ENCODE measurements at places on chromosomes 16 and 17.

DNA sequence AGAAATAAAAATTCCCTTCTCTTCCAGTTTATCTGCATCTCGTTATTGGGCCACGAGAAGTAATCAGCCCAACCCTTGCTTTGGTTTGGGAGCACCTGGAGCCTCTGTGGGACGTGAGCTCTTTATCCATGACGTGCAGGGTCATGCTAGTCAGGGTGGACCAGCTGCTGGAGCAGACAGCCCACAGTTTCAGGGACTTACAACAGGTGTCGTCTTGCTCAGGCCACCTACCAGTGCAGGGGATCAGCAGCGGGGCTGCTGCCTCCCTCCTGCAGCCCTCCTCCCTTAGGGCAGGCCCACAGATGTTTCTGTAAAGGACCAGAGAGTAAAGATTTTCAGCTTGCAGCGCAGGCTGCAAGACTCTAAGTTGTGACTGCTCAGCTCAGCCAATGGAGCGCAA is 16.9 kb downstream of the ADAD2 start:
- DNase-seq: no peak

DNA sequence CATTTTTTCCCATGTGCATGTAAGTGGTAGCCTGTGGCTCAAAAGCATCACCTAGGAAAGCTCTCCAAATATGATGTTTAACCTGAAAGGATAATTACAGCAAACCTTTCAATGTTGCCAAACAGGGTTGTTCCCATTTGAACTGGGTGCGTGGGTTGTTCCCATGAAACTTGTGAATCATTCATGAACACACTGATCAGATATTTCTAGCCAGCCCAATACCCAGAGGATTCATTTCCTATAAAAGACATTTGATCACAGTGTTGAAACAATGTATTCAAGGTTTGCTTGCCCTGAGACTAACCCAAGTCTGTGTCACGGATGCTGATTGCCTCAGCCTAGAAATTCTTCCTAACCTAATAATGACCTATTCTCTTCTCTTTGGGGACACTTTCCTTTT is 12.9 kb downstream of the KRT39 start:
- no peak for DNase-seq

DNA sequence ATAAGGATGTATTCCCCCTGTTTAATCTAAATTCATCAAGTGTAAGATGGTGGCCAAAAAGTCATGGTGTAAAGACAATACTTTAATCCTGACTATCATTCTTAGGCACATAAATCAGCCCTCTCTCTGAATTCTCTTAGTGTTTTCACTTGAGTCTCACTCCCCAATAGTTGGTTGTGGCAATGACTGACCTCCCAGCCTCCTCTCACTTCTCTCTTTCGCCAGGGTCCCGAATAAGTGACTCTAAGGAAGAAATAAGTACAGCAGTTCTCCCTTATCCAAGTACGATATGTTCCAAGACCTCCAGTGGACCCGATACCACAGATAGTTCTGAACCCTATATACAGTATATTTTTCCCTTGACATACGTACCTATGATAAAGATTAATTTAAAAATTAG is 335.3 kb downstream of the MAF start:
- DNase-seq: no peak

DNA sequence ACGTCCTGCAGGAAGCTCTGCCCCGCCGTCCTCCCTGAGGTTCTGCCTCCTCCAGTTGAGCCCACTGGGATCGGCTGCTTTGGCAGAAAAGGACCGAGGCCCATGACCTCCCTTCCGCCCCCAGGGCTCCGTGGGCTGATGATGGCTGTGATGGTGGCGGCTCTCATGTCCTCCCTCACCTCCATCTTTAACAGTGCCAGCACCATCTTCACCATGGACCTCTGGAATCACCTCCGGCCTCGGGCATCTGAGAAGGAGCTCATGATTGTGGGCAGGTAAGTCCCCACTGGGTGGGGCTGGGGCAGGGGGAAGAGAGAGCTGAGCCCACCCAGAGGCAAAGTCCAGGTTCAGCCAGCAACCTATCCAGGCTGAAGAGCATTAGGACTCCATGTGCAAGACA is 61.1 kb downstream of the SLC5A11 start:
- no peak for DNase-seq

DNA sequence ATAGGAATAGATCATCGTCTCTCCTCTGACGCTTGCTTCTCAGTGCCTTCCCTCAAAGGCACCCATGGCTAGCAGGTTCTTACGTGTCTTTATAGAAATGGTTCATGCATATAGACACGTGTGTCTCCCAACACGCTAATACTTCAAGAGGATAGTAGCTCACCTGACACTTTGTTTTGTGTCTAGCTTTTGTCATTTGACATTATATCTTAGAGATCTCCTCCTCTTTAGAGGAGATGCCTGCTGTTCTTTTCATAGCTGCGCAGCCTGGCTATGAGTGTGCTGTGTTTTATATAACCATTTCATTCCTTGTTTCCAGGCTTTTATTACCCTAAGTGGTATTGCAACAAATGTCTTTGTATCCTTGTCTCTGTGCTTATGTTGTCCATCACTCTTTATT is 411.7 kb downstream of the CPPED1 start:
- DNase-seq: no peak

- no peak for DNase-seq
These were observed 17.7 kb downstream of the IRX6 start for GRCh38 chr16:55341681-55342080.

- no peak for DNase-seq
These were observed 44.0 kb downstream of the NLK start for GRCh38 chr17:28086519-28086918.

DNA sequence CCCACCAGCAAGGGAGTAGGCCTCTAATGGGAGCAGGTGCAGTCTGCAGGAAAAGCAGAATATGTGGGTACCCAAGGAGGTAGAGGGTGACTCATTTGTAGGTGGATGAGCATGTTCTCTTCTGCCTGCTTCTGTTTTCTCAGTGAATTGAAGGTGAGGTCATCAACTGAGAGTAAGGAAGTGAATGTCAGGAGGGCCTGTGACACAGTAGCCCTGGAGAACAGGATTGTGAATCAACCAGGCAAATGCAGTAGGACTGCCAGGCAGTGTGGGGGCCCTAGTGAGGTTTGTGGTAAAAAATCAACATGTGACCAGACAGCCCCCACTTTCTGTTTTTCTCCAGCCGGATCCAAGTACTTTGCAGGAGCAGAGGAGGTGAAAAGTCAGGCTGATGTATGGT is 150.5 kb upstream of the SOX9 start:
- DNase-seq: no peak

GRCh38 chr16:71883168-71883848 is 674 bp downstream of the ZNF821 start:
- DNase-seq: no peak

DNA sequence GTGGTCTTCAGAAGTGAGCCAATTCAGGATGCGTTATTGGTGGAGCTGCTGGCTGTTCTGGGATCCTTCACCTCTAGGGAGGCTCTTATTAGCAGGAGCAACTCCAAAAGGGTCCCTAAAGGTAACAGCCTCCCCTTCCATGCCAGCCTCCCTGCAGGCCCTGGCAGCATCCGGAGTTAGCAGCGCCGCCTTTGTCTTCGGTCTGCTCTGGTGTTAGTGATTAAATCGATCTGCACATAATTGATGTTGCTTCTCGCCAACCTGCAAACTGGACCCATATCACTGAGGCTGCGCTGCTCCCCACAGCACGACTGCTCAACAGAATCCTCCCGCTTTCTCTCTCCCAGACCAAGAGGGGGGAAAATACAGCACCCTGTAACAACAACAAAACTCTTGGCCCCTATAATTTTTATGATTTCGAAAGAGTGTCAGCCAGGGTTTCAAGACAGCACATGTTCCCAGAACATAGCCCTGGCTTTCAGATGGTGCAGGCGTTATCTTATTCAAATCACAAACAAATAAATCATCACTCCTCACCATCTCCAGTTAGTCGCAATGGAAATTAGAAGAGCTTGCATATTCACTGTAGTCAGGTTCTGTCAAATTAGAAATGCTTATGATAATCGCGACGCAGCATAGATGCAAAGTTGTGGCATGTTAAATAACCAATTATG is 76.0 kb downstream of the IRX3 start:
- DNase-seq: no peak

DNA sequence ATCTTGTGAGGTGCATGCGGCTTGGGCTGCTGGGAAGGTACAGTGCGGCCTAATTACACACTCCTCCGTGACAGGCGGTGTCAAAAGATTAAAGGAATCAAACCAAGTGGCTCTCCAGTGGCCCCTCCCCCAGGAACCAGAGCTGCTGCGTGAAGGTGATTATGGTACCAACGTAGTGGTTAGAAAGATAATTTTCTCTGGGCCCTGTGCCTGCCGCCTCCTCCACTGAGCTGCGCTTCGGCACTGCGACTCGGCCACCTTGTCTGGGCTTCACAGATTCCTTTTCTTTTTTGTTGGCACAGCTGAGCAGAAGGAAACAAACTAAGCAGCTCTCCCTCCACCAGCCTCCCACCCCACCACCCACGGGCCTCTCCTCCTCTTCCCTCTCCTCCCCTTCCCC is 113.2 kb upstream of the SDK2 start:
- peak; percentile 87 for DNase-seq

- DNase-seq: no peak
These were observed 50.2 kb downstream of the ANKFN1 start for GRCh38 chr17:56203430-56203829.

DNA sequence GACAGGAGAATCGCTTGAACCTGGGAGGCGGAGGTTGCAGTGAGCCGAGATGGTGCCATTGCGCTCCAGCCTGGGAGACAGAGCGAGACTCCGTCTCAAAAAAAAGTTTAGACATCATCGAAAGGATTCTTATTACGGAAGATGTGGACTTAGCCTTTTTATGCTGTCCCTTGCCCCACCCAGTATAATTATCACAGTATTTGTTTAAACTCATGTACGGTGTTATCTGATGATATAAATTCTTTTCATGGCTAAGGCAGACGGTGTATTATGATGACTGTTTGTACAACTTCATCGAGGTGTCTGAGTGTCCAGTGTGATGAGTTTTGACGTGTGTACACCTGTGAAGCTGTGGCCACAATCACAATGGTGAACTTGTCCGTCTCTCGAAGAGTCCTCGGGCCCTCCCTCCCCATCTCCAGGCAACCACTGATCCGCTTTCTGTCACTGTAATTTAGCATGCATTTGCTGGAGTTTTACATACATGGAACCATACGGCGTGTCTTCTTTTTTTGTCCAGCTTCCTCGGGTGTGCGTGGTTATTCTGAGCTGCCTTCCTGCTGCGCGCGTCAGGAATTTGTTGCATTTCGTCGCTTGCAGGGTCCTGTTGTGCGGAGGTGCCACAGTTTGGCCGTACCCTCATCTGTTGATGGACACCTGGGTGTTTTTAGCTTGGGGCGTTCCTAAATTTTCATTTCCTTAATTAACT is 26.2 kb downstream of the BAIAP2 start:
- DNase-seq: no peak

DNA sequence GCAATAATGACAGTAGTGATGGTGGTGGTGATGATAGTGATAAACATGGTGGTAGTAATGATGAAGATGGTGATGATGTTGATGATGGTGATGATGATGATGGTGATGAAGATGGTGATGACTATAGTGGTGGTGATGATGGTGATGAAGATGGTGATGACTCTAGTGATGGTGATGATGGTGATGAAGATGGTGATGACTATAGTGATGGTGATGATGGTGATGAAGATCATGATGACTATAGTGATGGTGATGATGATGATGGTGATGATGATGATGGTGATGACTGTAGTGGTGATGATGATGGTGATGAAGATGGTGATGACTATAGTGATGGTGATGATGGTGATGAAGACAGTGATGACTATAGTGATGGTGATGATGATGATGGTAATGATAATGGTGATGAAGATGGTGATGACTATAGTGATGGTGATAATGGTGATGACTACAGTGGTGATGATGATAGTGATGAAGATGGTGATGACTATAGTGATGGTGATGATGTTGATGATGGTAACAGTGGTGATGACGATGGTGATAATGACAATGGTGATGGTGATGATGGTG is 35.6 kb downstream of the DYNLRB2 start:
- DNase-seq: no peak

DNA sequence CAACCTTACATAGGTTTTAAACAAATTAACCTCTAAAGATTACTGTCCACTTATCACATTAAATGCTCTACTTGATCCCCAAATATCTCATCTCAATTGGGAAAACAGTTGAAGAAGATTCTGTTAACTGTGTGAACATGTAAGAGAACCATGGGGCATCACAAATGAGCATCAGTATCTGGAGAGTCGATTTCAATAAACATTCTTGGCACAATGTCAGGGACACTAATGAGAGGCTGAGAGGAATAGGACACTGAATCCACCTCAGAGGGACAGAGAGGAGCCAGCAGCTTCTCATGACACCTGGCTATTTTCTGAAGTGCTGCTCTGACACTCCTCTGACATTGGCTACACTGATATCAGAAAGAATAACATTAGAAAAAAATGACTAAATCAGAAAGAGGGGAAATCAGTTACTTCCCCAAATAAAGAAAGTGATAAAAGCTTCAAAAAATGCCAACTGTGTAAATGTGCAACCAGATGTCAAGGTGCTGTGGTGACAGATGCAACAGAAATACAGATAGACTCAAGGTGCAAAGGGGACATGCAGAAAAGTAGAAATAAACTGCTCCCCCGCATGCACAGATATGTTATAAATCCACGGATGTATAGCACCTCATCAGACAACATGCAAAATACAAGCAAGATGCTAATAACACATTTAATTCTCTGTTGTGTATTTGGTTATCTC is 67.4 kb downstream of the SNX11 start:
- no peak for DNase-seq

DNA sequence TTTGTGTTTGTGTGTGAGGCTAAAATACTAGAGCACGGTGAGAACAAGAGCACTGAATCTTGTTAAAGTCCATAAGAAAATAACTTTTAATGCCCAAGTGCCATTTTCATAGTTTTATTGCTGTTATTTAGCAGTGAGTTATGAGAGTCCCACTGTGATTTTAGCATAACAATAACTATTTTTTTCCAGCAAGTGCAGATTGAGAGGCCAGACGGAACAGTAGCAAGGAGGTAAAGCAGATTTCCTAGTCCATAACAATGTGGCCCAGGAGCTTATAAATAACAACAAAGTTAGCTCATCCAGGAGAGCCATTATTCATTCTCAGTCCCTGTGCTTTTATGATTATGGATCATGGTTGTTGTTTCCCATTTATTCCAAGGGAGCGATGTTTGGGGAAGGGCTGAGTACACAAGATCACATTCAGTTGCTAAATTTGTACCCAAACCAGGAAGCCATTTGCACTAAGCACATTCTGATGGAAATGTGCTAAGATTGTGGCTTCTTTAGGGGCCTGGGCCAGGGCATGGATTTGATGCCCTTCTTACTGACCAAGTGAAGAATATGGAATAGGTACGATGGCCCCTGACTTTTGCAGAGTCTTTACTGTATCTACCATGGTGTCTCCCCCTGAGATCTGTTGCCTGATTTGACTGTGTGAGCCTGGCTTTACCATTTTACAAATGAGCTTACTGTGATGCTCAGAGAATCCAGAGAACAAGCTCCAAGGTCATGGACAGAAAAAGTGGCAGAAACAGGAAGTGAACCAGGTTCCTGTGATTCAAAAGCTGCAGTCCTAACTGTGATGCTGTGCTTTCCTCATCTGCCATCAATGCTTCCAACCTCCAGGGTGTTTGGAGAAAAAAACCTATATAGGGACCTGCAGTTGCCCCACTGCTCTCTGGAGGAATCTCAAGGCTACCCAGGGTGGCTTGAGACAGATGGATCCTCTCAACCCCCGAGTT is 204.7 kb upstream of the HSBP1 start:
- DNase-seq: no peak
